ENCODE measurements at places on chromosomes 1 and 21.

- DNase-seq: no peak
These were observed 260.3 kb downstream of the GRIK3 start for GRCh38 chr1:36773827-36774541.

DNA sequence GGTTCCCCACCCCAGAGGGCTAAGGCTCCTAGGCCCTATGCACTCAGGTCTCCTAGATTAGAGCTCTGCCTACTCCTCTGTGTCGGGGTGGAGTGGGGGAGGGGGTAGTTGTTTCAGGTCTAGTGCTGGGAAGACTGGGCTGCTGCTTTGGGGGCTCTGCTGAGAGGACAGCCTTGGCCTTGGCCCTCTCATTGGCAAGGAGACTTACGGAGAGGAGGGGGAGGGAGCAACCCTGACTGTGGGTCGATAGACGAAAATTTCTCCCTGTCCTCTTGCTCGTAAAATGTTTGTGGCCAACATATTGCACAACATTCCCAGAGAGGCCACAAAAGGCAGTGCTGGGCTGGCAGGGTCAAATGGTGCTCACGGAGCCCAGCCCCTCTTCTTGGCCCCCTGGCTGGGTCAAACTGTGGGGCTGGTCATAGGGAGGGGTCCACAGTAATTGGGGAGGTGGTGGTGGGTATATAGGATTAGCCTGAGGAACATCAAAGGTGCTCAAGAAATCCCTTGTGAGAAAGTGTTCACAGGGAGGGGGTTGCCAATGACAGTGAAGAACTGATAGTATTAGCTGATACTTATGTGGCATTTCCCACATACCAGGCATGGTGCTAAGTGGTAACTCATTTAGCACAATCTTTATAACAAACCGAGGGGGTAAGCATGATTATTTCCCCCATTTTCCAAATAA lies 8.5 kb upstream of the DMBX1 start:
- DNase-seq: no peak

GRCh38 chr1:116825207-116825719 lies 71.0 kb downstream of the CD2 start:
- DNase-seq: peak; percentile 94

DNA sequence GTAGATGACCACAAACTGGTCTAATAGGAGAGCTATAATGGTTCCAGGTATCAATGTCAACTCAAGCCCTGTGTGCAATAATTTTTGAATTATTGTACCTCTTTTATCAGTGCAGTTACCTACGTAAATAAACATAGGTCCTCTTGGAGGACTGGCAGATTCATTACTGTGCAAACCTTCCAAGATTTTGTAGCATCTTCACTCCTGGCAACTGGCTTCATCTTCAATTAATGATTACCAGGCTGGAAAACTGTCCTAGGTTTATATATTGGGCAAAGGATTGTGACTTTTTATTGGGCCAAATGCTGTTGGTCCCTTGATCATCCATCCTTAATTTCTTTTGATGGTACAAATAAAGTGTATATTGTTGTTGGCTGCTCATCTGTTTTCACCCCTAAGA lies 35.6 kb downstream of the C4BPA start:
- no peak for DNase-seq

DNA sequence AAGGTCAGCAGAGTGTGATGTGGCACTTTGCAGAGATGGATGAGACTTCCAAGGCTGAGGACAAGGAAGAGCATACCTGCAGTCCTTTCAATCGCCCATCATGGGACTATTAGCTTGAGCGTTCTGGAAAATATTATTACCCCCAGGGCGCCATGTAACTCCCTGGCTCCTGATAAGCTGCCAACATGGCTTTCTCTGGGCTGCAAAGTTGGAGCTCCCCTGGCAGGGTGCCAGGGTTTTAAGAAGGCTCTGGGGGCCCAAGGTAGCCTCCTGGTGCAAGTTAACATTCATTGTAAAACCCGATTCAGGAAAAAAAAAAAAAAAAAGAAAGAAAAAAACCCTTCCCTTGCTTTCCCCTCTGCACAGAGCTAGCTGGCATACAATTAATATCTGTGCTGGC lies 196.7 kb downstream of the PBX1 start:
- DNase-seq: peak; percentile 65

GRCh38 chr21:41923186-41923585 lies 30.6 kb downstream of the C2CD2 start:
- no peak for DNase-seq

GRCh38 chr1:98388441-98388840 lies 273.1 kb upstream of the SNX7 start:
- DNase-seq: no peak

DNA sequence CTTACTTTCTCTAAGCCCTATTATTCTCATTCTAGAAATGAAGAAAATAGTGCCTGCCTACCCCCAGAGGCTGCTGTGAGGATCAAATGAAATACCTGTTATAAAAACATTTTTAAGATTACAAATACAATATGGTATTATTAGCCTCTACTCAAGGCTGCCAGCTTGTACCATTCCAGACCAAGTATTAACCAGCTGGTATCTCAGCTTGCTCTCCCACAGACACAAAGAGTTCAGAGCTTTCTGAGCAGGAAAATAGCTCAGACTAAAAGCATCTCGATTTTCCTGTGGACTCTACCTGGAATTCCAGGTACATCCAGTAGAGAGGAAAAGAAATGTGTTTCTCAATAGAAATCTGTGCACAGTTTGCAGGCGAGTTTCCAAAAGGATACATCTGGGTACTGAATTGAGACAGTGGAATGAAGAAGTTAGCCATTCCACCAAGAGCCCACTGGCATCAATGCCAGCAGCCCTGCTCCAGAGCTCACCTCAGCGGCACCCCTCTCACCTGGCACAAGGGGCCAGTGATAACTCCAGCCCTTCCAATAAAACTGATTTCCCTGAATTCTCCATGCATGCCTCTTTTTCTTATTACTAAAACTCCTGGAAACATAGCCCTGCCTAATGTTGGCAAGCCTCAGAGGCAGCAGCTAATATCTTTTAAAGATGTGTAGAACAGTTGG lies 31.0 kb downstream of the TGFBR3 start:
- DNase-seq: no peak

GRCh38 chr1:244598611-244599010 lies 54.3 kb upstream of the DESI2 start:
- no peak for DNase-seq

DNA sequence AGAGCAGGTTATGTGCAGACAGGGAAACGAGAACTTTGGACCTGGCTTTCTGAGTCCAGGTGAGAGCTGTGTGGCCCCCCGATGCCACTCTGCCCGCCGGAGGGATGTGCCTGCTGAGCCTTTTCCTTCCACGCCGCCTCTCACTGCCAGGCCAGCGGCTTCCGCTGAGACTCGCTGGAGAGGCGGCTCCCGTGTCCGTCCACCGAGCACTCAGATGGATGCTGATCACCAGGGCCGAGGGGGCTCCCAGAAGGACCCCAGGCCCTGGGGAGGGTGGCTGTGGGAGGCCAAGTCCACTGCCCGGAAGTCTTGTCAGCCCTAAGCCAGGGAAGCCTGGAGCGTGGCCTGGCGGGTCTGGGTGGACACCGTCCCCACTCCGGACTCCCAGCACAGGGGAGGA lies 16.5 kb downstream of the CSTB start:
- no peak for DNase-seq

DNA sequence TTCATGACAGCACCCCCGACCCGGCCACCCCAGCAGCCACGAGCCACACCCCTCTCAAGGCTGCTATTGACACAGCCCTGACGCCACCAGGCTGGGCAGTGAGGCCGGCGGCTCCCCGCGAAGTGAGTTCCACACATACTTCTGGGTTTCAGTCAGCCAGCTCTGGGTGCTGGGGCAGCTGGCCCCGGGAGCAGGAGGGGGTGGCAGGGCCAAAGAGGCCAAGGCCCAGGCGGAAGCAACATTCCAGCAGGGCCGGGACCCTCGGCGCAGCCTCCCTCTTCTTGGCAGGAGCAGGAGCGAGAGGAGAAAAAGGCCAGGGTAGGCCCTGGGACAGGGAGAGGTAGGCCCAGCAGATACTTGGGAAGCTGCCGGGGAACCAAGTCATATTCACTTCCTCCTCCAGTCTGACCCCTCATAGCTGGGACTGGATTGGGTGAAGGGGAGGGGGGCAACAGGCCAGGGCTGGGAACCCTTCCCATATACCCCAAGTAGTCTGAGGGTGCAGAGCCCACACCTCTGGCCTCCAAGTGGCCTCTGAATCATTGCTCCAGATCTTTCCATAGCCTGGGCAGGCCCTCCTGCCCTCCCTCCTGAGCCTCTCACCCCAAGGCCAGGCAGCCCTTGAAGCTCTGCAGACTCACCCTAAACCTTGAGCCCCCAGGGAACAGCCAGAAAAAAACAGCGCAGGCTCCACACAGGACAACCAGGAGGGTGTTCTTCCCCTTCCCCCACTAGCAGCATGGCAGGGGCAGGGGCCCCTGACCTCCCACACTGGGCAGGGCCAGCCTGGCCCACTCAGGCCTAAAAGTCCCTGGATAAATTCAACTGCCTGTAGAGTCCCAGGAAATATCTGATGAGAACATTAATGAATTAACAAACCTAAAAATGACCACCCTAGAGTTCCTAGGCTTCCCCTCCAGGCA lies 5.7 kb downstream of the HSPG2 start:
- no peak for DNase-seq

DNA sequence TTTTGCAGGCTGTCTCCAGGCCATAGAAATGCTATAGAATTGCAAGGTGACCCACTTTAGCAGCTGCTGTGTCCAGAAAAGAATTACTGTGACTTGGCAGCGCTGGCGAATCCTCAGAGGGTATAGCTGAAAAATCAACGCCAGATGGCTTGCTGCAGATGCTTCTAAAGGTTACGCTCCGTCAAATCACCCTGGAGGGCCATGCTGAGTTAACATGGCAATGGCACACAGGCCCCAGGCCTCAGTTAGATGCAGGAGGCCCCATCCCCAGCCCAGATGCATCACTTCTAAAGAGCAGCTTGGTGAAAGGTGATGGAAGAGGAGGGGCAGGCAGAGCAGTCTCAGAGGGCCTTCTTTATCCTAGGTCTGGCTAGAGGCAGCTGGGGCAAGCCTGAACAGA lies 18.0 kb downstream of the KIAA1614 start:
- peak; percentile 97 for DNase-seq

GRCh38 chr1:213164561-213164960 lies 113.5 kb downstream of the RPS6KC1 start:
- no peak for DNase-seq

DNA sequence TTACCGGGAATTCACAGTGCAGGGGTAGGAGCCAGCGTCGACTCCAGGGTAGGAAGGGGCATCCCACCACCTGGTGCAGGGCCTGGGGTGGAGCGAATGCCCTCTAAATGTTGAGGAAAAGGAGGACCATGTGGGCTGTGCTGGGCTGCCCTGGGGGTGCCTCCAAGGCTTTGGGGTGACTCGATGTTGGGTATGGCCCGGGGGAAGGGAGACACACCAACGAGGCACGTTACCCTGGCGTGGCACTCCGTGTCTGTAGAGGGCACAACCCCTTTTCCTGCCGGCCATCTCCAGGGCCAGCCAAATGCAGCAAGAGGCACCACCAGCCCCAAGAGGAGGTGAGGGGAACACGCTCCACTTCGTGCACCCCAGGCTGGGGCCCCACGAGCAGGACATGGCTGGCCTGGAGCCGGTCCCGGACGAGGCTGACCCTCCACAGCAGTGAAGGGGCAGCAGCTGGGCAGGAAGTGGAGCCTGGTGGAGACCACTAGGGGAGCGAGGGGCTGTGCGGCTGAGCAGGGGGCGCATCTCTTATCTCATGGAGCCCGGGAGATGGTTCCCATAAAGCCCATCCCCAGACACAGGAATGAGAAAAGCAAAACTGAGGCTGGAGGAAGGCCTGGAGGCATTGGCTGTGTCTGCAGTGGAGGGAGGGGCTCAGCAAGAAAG lies 11.2 kb downstream of the ACTRT2 start:
- DNase-seq: no peak

DNA sequence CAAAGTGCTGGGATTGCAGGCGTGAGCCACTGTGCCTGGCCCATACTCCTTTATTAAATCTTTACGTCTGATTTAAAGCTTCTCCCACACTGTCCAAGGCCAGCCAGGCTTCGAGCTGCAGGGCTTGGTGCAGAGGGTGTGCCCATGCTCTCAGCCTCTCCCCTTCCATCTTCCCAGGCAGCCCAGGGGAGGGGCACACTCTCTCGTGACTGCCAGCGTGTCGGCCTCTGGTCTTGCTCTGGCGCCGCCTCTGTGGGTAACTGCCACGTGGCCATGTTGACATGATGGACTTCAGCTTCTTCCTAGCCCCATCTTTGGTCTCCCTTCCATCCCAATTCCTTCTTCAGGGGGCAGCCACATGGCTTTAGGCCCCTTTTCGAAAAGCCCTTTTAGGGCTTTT lies 4.7 kb downstream of the GPR137B start:
- DNase-seq: no peak

DNA sequence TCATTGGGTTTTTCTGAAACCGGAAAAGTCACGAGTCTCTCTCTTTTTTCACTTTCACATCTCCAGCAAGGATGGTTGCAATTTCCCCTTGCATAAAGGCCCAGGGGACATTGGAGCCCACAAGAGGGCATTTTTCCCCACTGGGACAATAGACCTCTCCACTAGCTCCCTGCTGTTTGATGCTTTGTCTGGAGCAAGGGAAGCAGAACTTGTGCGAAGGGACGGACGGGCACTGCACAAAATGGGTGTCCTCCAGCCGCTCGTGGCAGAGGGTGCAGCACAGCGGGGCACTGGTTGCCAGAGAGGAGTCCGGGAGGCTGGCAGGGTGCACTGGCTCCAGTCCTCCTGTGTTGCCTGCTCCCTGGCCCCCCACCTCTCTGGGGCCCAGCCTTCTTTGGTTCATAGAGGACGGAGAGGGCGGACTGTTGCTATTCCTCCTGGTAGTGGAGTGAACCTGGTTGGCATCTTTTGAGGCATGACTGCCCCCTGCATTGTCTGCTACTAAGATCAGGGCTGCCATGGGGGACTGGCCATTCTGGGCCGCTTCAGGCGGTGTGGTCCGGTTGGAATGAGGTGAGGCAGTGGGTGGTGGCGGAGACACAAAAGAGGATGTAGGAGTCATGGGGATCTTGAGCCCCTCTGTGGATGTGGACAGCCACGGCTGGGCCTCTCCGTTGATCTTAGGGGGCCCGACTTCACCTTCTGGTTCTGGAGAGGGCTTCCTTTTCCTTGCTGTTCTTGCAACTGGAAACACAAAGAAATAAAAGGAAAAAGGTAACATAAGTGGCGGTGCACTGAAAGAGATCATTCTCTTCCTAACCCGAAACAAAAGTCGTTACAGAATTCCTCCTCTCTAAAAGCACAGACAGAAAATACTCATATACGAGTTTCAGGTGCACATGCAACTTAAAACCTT lies 2.6 kb downstream of the IRF2BP2 start:
- DNase-seq: no peak

- DNase-seq: peak; percentile 52
These were observed 24.8 kb downstream of the ATPAF1 start for GRCh38 chr1:46643368-46643775.

GRCh38 chr21:42521805-42522204 lies 8.2 kb downstream of the SLC37A1 start:
- DNase-seq: no peak

DNA sequence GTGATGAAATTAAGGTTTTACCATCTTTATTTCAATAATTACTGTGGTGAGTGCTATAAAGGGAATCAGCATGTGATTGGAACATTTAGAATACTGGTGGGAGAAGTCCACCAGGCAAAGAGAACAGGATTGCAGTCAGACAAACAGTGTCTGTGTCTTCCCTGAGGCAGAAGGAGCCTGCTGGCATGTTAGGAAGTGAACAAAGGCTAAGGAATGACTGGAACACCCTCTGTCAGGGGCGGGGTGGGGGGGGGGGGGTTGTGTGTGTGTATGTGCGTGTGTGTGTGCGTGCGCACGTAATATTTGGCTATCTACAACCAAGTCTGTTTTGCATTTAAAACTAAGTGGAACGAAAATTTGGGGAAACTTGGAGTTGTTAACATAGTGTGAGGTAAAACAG lies 30.2 kb downstream of the SRRM1 start:
- DNase-seq: no peak

- no peak for DNase-seq
These were observed 63.9 kb downstream of the DUSP10 start for GRCh38 chr1:221678014-221678413.

Measured in DMS 273 treated with DMSO at 0.1 percent for 48 hours (cell line).